ENCODE measurements at places on chromosomes 4 and X. TPM values are rescaled to one million over a fixed set of nuclear protein-coding genes. Genes with fewer than 3 reads are reported as not detected.

Gene BTK
- total RNA-seq, result 0.13 TPM

Gene ARR3
- total RNA-seq, result not detected

Gene MAOB
- not detected for total RNA-seq

Gene SYP
- 0.46 TPM for total RNA-seq

Gene NXF2
- total RNA-seq, result not detected

Gene NAP1L3
- 0.22 TPM for total RNA-seq

Gene FAM149A
- 0.20 TPM for total RNA-seq

Gene DGAT2L6
- not detected for total RNA-seq

Gene FAM9B
- not detected for total RNA-seq

Gene TLR1
- 2.7 TPM for total RNA-seq

Gene IL21
- total RNA-seq, result not detected

Gene VCX
- not detected for total RNA-seq

Gene CFP
- total RNA-seq, result 1.9 TPM

Gene GYPE
- total RNA-seq, result not detected

Gene CPXCR1
- not detected for total RNA-seq

Gene ETDA
- not detected for total RNA-seq

Gene CLDN34
- 0.46 TPM for total RNA-seq

Gene CPZ
- total RNA-seq, result not detected

Gene EDNRA
- not detected for total RNA-seq

Gene ETNPPL
- not detected for total RNA-seq

Gene C1QTNF7
- not detected for total RNA-seq

Gene SYNPO2
- 0.07 TPM for total RNA-seq

Gene TASL
- not detected for total RNA-seq

Gene MAGEA12
- total RNA-seq, result not detected

Gene TLR3
- 5.2 TPM for total RNA-seq

Gene ZNF280C
- total RNA-seq, result 7.3 TPM

Gene ESX1
- not detected for total RNA-seq

Gene USP17L18
- not detected for total RNA-seq

Gene MAGEE2
- total RNA-seq, result not detected

Gene RBM46
- total RNA-seq, result not detected

Gene VCX3B
- total RNA-seq, result not detected

Gene LNX1
- total RNA-seq, result 1.3 TPM

Gene PORCN
- 7.6 TPM for total RNA-seq

Gene SSX3
- not detected for total RNA-seq

Gene SERTM2
- not detected for total RNA-seq

Gene CORIN
- 0.40 TPM for total RNA-seq

Gene STIM2
- total RNA-seq, result 23.6 TPM

Gene EFHC2
- total RNA-seq, result not detected

Gene RHOXF1
- not detected for total RNA-seq

Gene KLHL15
- 3.6 TPM for total RNA-seq

Gene ZCCHC18
- total RNA-seq, result 1.6 TPM

Gene SASH3
- total RNA-seq, result not detected

Gene SLC9A7
- total RNA-seq, result 7.5 TPM

Gene PNMA6A
- 1.8 TPM for total RNA-seq

Gene PAGE4
- not detected for total RNA-seq

Gene USP17L29
- total RNA-seq, result not detected

Gene PPBP
- total RNA-seq, result not detected

Gene IL13RA1
- 61.9 TPM for total RNA-seq

Gene CD38
- not detected for total RNA-seq

Gene HELT
- total RNA-seq, result not detected

Gene ASB12
- not detected for total RNA-seq

Gene STPG2
- not detected for total RNA-seq

Gene MAGED4B
- total RNA-seq, result 23.0 TPM

Gene MYOZ2
- 0.13 TPM for total RNA-seq

All from endothelial cell of umbilical vein (primary cell).